ENCODE measurements at places on chromosomes 6 and 20.
A peak's percentile ranks its signal among the peaks of the same experiment; 100 is the strongest.

DNA sequence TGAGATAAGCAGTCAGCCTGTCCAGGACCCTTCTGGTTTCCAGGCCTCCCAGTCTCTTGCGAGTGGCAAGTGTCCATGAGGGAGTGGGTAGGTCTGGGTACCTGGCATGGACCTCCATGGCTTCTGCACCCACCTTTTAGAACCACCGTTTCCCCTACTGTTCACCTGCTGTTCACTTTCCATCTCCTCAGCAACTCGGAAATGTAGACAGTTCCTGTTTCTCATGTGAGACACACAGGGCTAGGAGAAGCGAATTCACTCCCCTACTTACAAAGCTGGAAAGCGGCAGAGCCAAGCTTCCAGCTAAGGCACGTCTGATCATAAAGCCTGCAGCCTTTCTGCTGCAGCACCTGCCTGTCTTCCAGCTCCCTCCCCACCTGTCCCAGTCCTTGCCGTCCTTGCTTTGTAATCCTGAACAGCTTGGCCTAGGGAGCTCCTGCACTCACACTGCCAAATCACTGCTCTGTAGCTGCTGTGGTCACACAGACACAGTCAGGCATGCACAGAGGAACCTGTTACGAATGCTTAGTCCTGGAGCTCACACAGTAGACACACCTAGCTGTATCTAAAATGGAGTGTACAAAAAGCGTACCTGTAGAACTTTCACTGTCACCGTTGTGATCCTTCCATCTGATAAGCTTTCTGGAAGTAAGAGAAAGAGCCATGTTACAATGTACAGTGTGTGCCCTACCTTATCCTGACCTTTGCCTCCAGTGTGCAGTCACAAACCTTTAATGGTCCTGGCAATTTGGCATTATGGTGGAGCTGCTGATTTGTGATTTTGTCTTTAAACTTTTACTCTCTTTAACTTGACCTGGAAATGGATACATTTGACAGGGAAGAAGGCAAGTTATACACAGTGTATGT, 294.1 kb downstream of the NRN1 start:
- DNase-seq = no peak

DNA sequence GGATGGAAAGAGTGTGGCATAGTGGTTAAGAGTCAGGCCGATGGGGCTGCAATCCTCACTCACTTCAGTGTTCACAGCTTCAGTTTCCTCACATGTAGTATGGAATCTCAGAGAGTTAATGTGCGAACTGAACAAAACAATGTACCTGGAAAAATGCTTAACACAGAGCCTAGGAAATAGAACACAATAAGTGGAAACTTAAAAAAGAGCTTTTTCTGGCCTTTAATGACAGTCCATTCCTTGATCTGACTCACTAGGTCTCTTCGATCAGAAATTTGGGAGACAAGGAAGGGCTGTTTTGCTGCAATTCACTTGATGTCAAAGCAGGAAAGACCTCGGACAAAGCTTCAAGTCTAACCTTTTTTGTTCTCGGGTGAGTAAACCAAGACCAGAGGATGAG, 56.1 kb downstream of the KCNB1 start:
- DNase-seq = no peak

DNA sequence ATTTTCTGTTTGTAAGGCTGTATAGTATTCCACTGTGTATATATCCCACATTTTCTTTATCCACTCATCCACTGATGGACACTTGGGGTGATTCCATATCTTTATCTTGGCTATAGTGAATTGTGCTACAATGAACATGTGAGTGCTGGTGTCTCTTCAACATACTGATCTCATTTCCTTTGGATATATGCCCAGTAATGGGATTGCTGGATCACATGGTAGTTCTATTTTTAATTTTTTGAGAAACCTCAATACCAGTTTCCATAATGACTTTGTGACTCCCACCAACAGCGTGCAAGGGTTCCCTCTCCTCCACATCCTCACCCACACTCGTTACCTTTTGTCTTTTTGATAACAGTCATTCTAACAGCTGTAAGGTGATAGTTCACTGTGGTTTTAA, 166.0 kb downstream of the ARHGAP18 start:
- no peak for DNase-seq

DNA sequence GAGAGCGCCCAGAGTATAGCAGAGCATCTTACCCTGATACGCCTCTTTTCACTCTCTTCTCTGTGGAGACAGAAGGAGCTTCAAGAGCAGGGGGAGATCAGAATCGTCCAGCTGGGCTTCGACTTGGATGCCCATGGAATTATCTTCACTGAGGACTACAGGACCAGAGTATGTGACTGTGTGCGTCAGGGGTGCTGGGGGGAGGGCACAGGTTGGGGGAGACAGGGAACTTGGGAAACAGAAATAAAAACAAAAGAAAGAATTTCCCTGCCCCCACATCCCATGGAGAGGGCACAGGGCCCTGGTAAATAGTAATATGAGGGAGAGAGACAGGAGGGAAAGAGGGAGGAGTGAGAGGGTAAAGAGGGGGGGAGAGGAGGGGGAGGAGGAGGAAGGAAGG, 3.0 kb upstream of the C4A start:
- DNase-seq = no peak

DNA sequence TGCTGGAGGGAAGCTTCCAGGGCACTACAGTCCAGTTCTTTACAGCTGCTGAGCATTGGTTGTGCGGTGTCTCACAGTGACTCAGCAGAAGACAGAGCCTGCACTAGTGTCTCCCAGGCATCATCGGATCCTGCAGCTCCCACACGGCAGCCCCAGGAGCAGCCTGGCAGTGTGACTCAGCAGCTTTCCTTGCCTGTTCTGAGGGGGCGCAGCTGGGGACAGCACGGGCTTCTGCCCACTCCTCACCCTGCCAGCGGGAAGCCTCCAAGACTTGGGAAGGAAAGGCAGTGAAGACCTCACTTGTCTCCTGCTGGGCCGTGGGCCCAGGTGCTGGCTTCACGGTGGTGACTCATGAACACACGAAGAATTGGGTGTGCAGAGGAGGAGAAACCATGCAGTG, 165.4 kb downstream of the SYNDIG1 start:
- DNase-seq = no peak

DNA sequence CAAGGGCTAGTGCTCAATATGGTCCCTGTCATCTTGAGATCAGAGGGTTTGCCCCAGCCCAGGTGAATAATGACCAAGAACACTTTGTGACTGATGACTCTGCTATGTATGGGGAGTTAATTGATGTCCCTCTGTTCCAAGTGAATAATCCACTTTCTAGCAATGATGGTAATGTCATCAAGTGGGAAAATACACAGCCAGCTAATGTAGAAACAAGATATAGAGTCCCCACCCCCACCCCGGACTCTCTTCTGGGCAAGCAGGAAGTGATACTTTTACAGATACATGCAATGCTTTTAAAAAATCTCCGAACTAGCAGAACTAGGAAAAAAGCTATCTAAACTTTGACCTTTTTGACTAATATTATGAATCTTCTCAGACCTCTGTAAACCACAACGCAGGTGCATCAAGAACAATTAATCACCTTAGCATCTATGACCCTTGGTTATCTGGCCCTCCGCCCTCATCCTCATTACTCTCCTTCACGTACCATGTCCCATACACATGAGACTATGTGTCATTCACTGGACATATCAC, 30.5 kb downstream of the CNR1 start:
- no peak for DNase-seq

DNA sequence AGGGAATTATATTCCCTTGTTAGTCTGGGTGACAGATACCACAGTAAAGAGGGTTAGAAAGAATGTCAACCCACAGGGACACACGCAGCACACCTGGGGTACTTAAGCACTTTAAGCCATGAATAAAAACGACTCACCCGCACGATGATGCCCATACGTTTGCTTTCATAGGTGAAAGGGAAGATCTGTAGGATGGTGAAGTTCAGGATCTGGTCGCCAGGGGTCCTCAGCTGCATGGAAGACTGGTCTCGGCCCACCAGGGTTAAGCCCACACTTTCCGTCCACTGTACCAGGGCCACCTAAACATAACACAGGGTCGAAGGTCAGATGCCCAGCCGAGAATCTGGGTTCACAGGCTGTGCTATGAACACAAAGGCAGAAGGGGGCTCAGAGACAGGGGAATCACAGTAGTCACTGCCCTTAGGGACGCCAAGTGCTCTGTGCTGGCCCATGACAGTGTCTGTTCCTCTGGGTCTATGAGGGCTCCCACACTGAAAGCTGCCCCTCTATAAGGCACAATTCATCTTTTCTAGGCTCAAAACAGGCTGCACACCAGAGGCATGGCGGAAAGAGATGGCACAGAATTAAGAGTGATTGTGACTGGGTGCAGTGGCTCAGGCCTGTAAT, 96.8 kb upstream of the NFATC2 start:
- DNase-seq = peak; percentile 33

GRCh38 chr6:165580136-165580535, 82.9 kb downstream of the PDE10A start:
- DNase-seq = no peak

DNA sequence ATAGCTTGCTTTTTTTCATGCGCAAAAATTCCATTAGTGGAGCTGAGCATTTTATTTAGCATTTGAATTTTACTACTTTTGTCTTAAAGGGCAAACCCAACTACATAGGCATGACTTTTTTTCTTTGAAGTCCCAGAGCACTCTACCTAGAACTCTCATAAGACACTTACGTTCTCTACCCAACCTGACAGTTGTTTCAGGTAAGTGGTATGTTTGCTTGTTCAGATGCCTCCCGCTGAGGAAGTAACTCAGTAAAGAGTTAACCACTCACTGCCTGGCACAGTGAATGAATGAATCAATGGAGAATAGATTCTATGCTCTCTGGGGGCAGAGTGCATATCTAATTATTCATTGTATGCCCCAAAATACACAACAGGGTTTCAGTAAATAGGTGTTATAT, 212.3 kb upstream of the PRDM1 start:
- no peak for DNase-seq

DNA sequence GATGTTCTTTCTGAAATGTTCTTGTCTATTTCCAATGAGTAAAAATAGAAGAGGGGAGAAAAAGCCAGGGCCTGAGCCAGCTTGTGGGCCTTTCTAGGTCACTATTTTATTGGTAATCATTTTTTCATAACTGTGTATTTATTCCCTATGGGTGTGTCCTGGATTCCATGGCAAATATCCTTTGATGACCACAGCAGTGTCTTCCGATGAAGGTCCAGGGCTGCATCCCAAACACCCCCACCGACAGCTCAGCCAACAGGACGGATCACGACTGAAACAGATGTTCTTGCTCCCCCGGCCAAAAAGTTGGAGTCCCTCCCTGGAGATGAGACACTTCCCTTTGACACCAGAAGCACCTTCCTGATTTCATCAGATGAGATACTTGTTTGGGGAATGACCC, 105.4 kb upstream of the PLEKHG1 start:
- no peak for DNase-seq

GRCh38 chr6:18640754-18641153, 253.6 kb downstream of the RNF144B start:
- DNase-seq = no peak

GRCh38 chr20:9635750-9636149, 121.4 kb downstream of the LAMP5 start:
- no peak for DNase-seq

GRCh38 chr20:46999801-47000465, 105.3 kb downstream of the EYA2 start:
- DNase-seq = no peak

Measured in activated effector memory CD4-positive, alpha-beta T cell treated with Interleukin-2 at 50 U/mL for 16 hours (primary cell).